ENCODE measurements at places on chromosomes 2 and 18. TPM values are rescaled to one million over a fixed set of nuclear protein-coding genes. Genes with fewer than 3 reads are reported as not detected.

TLX2 gene
- total RNA-seq: not detected

CFC1 gene
- total RNA-seq: not detected

SNORC gene
- 0.26 TPM for total RNA-seq

CSRNP3 gene
- not detected for total RNA-seq

TUBA4B gene
- total RNA-seq: not detected

CHRND gene
- total RNA-seq: not detected

C2orf92 gene
- 1.5 TPM for total RNA-seq

LIMS4 gene
- 12.4 TPM for total RNA-seq

TMEM163 gene
- total RNA-seq: 2.2 TPM

PSMA8 gene
- total RNA-seq: not detected

All from pulmonary artery endothelial cell (primary cell).